ENCODE measurements at places on chromosomes 13 and 19.

DNA sequence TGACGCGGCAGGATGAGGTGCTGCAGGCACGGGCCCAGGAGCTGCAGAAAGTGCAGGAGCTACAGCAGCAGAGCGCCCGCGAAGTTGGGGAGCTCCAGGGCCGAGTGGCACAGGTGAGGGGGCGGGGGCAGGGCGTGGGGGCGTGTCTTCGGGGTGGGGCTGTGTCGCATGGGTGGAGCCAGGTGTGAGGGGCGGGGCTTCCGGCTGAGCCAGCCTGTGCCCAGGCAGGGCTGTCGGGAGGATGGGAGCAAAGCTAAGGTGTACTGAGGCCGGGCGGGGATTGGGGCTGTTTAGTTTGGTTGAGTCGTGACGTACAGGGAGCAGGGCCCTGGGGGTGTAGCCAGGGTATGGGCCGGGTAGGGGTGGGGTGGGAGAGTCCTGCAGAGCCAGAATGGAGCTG lies 62.3 kb downstream of the KCNC3 start:
- peak; percentile 61 for DNase-seq

- no peak for DNase-seq
Measured at GRCh38 chr13:65744836-65745235, 1485.3 kb downstream of the PCDH9 start.

DNA sequence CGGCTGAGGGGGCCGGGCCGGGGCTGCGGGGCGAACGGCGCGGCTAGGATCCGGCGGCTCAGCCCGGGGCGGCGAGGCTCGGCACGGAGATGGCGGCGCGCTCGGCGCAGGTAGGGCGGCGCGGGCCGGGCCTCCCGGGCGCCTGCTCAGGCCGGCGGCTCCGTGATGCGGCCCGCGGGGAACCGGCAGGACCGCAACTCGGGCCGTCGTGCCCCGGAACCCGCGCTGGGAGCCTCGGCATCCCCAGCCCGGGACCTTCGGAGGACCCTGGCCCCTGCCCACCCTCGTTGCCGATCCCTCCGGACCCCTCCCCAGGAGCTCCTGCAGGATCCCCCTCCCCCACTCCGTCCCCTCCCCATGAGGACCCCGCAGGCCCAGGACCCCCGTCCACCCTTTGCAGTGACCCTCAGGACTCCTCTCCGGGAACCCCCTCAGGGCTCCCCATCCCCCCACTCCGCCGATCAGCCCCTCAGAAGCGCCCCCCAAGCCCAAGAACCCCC lies 304 bp downstream of the EVI5L start:
- no peak for DNase-seq

- no peak for DNase-seq
Measured at GRCh38 chr13:74681891-74682290, 547.7 kb upstream of the KLF12 start.

DNA sequence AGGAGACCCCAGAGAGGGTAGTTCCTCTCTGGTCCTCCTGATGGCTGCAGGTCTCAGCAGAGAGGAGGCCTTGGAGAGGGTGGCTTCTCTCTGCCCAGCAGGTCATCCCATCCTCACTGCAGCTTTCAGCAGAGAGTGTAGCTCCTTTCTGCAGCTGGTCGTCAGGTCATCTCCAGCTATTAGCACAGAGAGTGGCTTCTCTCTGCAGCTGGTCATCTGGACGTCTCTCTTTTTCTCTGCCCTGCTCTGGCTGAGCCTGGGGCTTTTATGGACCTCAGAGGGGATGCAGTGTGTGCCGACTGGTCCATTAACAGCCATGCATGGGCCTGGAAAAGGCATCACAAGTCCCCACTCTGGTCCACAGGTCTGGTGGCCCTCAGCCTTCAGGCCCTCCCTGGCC lies 20.3 kb downstream of the TNFSF9 start:
- DNase-seq = no peak

- DNase-seq = no peak
Measured at GRCh38 chr13:43865892-43866291, 13.6 kb downstream of the CCDC122 start.

DNA sequence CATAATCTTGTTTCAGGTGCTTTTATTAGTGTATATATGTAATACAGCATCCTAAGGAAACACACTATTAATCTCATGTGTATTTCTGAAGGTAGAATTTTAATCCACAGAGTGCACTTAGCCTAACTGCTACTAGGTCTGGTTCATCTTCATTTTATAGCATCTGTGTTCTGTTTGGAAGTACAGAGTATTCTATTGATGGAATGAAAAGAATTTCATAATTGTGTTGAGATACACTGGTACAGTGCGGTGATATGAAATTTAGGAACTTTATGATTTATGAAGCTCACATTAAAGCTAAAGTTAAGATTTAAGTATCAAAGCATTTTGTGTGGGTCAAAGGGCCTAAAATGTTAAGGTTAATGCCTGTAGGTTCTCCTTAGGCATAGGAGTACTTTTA lies 6.0 kb downstream of the PCDH17 start:
- no peak for DNase-seq

All from activated T-cell treated with anti-CD3 and anti-CD28 coated beads, Interleukin-2, amount 50 U/mL, for 48 hours (primary cell).